T-helper 2 cell treated with Interferon-gamma antibody and Interleukin-4, amounts not matched to agents 5 μg/mL and 100 μg/mL, for 36 hours (primary cell): ENCODE measurements at places on chromosomes 2 and 18.

- H3K27ac ChIP-seq, result no peak overlapping the region
- no peaks in the 10 kb centered on the region for H3K36me3 ChIP-seq
- no peak for DNase-seq
- no peak overlapping the region for H3K4me3 ChIP-seq
- no peaks in the 10 kb centered on the region for H3K4me1 ChIP-seq
- no peaks in the 10 kb centered on the region for H3K27me3 ChIP-seq
These were observed 329.5 kb upstream of the CWC22 start for GRCh38 chr2:180336550-180336949.

GRCh38 chr2:38704664-38705063, 38.8 kb downstream of the GALM start:
- no peak for DNase-seq
- H3K4me3 ChIP-seq, result no peak overlapping the region
- peaks cover 55% of the 10 kb centered on the region for H3K4me1 ChIP-seq

DNA sequence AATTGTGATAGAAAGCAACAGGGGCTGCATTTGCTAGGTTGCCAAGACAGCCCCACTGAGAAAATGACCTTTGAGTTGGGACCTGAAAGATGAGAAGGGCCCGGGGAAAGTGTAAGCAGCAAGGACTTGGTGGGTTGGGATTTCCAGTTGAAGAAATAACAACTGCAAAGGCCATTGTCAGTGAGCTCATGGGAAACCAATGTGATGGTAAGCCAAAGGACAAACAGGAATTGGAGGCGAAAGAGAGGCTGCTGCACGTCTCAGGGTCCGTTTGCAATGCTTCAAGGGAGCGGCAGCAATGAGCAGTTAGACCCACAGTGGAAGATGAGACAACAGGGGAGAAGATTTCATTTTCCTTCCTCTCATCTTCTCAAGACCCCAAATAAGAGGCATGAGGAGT, 51.5 kb upstream of the RGPD4 start:
- no peaks in the 10 kb centered on the region for H3K27me3 ChIP-seq
- no peak for DNase-seq

DNA sequence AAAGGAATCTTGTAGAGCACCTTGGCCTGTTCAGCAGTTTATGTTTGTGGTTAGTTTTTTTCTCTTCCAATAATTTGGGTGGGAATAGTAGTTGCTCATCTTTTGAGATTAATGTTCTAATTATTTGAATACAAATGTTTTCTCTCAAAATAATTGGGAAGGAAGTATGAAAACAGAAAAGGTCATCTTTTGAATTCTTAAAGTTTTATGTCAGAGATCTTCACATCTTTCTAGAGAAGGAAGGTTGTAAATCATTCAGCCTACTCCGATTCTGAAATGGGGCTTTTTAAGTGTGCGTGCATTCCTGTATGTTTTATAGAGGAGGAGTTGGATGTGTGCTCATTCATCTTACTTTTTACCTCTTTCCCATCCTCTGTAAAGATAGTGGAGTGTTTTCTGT, 29.0 kb downstream of the GRHL1 start:
- H3K4me1 ChIP-seq, result peaks cover 15% of the 10 kb centered on the region
- no peak overlapping the region for H3K27ac ChIP-seq
- no peaks in the 10 kb centered on the region for H3K36me3 ChIP-seq
- no peak for DNase-seq

- peaks cover 16% of the 10 kb centered on the region for H3K27me3 ChIP-seq
- no peak overlapping the region for H3K27ac ChIP-seq
- H3K4me3 ChIP-seq, result no peak overlapping the region
- H3K4me1 ChIP-seq, result no peaks in the 10 kb centered on the region
These were observed 162.1 kb downstream of the QPCT start for GRCh38 chr2:37506407-37507050.

DNA sequence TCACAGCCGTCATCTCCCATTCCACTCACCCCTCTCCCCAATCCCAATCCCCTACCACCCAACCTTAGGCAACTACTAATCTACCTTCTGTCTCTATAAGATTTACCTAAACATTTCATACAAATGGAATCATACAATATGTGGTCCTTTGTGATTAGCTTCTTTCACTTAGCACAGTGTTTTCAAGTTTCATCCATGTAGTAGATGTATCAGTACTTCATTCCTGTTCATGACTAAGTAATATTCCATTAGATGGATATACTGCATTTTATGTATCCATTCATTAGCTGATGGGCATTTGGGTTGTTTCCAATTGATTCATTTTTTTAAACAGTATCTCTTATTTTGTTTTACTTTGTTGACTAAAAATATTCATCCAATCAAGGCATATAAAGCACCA, 109.6 kb downstream of the CDH2 start:
- H3K36me3 ChIP-seq, result no peaks in the 10 kb centered on the region
- DNase-seq, result no peak
- H3K27ac ChIP-seq, result no peak overlapping the region
- H3K4me3 ChIP-seq, result no peak overlapping the region
- H3K27me3 ChIP-seq, result no peaks in the 10 kb centered on the region
- no peaks in the 10 kb centered on the region for H3K4me1 ChIP-seq

DNA sequence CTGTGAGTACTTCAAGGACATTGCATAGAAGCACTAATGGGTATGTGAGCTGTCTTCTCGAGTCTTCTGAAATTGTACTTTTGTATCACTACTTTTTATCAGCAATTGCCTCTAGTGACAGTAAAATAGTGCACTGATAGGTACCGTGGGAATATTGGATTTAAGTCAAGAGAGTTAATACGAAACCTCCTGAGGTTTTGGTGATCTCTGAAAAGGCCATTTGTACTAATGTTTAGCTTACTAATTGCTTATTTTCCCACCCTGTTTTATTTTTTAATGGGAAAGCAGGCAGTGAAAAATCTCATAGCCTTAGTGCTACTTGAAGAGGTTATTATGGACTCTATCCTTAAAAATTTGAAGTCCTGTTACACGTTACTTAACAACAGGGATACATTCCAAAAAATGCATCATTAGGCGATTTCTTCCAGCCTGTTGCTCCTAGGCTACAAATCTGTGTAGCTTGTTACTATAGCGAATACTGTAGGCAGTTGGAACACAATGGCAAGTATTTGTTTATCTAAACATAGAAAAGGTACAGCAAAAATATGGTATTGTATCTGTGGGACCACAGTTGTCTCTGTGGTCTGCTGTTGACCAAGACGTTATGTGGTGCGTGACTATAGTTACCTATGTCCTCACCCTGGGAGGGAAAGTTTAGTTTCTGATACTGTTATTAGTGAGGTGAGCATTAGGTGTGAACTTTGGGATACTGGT, 65.9 kb downstream of the CAB39 start:
- H3K36me3 ChIP-seq, result peaks cover 86% of the 10 kb centered on the region
- peaks cover 66% of the 10 kb centered on the region for H3K4me1 ChIP-seq
- H3K27me3 ChIP-seq, result no peaks in the 10 kb centered on the region
- DNase-seq, result no peak

DNA sequence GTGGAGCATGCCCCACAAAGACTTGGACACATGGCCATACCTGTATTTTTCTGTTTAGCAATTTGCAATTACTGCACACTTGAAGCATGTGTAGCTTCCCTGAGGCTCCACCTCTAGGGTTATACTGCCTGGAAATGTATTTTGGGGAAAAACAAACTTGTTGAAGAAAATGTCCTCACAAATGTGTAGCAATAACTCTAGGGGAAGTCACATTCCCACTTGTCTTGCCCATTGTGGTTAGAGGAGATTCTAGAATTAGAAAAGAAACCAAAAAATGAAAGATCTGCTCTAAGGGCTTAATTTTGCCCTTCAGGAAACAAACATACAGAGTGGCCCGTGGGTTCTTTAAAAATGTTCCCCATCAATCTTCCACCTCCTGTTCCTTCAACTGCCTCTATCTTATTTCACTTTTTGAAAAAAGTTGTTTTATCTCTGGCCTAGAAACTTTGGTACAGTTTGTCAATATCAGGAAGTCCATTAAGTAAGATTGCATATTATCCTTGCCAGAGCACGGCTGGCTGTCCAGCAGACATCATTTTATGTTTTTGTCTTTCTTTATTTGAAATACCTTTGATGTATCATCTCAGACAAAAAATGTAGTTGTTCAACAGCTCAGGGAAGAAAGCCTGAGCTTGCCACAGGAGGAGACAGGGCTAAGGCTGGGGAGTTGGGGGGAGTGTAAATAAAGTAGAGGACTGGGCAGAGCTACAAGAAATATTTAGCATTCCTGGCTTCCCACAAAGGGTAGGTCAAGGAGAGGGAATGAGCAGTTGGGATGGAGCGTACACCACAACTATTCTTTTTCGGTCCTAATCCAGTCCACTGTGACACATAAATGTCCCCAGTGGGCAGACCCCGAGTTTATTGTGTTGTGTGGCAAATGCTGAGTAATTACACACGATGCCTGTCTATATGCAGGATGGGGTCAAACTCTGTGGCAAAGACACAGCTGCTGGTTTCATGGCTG, 96.8 kb upstream of the CDC42EP3 start:
- H3K4me3 ChIP-seq, result no peak overlapping the region
- no peaks in the 10 kb centered on the region for H3K36me3 ChIP-seq
- DNase-seq, result no peak
- peaks cover 4% of the 10 kb centered on the region for H3K27me3 ChIP-seq
- no peak overlapping the region for H3K27ac ChIP-seq

DNA sequence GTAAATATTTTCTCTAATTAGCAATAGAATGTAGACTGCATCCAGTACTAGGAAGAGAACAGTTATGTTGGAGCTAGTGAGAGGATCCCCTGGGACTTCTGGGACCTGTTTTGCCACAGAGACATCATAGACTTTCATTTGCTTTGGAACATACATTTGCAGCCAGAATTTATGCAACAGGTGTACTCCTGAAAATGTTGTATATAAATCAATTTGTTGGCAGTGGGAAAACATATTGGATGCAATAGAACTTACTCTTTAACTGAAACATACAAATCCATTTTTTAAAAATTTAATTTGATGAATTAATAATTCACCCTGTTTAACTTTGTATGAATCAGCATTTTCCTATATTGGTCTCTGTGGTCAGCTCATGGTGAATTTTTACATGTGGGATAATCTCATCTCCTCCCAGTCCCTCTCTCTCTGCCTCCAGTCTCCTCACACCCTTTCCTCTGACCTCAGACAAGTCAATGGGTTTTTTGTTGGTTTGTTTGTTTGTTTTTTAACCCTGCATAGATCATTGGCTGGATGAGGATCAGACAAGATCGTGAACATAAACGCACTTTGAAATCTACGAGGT, 263.0 kb downstream of the LPIN1 start:
- peaks cover 20% of the 10 kb centered on the region for H3K27me3 ChIP-seq
- no peak overlapping the region for H3K27ac ChIP-seq
- no peaks in the 10 kb centered on the region for H3K36me3 ChIP-seq
- H3K4me3 ChIP-seq, result no peak overlapping the region
- H3K4me1 ChIP-seq, result peaks cover 11% of the 10 kb centered on the region
- DNase-seq, result no peak

GRCh38 chr2:137172162-137172561, 406.8 kb downstream of the THSD7B start:
- no peak overlapping the region for H3K27ac ChIP-seq
- no peak overlapping the region for H3K4me3 ChIP-seq
- no peaks in the 10 kb centered on the region for H3K27me3 ChIP-seq
- no peaks in the 10 kb centered on the region for H3K4me1 ChIP-seq
- H3K36me3 ChIP-seq, result no peaks in the 10 kb centered on the region
- DNase-seq, result no peak

- no peak overlapping the region for H3K4me3 ChIP-seq
- H3K4me1 ChIP-seq, result no peaks in the 10 kb centered on the region
- no peak overlapping the region for H3K27ac ChIP-seq
- no peaks in the 10 kb centered on the region for H3K36me3 ChIP-seq
- DNase-seq, result no peak
These were observed 91.8 kb upstream of the THUMPD2 start for GRCh38 chr2:39870871-39871270.
